Activated CD8-positive, alpha-beta memory T cell treated with anti-CD3 and anti-CD28 coated beads for 1 hour (primary cell): ENCODE measurements at places on chromosomes 12 and 14.
A peak's percentile ranks its signal among the peaks of the same experiment; 100 is the strongest.

DNA sequence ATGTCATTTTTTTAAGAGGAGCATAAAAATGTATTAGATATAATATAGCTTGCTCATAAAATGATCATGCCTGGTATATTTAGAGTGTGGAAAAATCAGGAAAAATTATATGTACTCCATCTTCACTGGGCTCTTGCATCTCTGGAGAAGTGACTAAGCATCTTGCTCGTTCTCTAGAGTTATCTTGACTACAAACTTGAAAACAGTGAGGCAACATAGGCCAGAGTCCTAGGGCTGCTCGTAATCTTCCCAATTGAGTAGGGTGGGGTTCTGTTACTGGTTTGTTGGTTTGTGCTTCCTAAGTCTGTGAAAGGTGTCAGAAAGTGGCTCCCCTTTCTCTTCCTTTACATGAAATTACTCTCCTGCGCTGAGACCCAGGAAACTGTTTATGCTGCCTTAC, 46.2 kb downstream of the AACS start:
- DNase-seq, result no peak

DNA sequence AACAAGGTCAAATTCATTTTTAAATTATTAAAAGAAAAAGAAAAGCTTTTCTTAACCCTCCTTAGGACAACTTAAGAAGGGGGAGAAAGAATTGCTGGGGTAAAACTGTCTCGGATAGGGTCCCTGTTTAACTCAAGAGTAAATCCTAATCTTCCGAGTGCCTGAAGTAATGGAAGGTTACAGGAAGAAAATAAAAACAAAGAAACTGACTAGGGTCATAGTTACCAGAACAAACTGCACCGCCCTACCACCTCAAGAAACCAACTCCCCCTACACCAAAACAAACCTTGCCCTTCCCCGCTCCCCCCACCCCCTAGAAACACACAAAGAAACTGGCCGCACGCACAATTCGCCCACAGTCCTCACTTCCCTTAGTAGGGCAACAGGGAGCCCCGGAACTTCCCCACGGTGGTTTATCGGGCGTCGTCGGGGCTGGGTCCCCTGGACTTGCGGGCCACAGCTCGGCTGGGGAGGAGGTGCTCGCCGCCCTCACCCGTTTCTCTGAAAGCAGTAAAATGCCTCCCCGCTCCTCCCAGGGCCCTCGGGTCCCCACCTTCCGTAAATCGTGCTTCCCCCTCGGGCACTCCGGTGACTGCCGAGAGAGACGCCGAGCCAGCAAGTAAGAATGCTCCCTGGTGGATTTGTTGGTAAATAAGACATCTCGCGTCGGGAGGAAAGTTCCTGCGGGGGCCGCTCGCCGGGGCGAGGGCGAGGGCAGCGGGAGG, 2.4 kb downstream of the SINHCAF start:
- DNase-seq, result peak; percentile 12

DNA sequence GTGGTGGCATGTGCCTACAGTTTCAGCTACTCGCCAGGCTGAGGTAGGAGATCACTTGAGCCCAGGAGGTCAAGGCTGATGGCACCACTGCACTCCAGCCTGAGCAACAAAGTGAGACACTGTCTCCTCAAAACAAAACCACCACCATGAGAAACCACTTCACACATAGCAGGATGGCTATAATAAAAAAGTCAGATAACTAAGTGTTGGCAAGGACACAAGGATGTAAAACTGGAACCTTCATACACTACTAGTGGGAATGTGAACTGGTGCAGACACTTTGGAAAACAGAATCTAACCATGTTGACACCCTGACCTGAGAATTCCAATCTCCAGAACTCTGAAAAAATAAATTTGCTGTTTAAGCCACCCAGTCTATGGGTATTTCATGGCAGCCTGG, 67.7 kb downstream of the ACADS start:
- no peak for DNase-seq

DNA sequence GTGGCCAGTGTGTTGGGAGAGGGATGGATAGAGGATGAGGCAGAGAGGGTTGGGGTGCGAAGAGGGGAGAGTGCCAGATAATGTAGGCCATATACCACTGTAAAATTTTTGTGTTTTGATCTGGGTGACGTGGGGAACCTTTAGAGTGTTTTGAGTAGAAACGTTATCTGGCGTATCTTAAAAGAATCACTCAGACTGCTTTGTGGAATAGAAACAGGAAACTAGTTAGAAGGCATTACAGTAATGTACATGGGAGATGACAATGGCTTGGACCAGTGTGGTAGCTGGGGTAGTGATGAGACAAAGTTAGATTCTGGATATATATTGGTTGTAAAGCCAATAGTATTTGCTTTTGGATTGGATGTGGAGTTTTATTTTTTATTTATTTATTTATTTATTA, 20.6 kb downstream of the ATF1 start:
- no peak for DNase-seq

- DNase-seq, result no peak
These were observed 152.4 kb upstream of the RTL1 start for GRCh38 chr14:101055776-101056374.

DNA sequence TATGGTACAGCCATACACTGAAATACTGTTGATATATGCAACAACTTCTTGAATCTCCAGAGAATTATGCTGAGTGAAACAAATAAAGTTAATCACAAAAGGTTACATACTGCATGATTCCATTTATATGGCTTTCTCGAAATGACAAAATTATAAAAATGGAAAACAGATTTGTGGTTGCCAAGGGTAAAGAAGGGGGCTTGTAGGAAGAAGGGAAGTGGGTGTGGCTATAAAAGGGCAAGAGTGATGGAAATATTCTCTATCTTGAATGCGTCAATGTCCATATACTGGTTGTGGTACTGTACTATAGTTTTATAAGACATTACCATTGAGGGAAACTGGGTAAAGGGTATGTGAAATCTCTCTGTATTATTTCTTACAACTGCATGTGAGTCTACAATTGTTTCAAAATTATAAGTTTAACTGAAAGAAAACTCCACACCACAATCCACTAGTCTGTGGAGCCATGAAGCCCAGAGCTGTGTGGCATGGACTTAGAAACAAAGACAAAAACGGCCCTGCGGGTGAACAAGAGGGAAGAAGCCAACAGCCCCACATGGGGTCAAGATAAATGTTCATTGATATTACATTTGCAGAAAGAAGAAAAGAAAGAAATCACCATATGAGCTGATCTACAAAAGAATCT, 18.3 kb upstream of the TSPAN11 start:
- no peak for DNase-seq

GRCh38 chr12:19021240-19021639, 108.3 kb upstream of the PLEKHA5 start:
- no peak for DNase-seq

- DNase-seq, result no peak
These were observed 173.7 kb downstream of the SLC25A21 start for GRCh38 chr14:36998686-36999085.

GRCh38 chr12:25939606-25940005, 18.9 kb upstream of the RASSF8 start:
- no peak for DNase-seq

DNA sequence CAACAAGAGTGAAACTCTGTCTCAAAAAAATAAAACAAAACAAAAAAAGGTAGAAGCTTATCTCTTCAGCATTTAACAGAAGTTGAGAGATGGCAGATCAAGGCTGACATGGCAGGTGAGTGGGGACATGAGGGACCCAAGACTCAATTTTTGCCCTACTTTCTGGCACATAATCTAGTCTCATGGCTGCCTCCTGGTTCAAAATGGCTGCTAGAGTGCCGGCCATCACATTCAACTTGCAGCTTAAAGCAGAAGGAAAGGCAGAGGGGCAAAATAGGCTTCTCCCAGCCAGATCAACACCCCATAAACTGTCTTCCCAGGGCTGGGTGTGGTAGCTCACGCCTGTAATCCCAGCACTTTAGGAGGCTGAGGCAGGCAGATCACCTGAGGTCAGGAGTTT, 784.9 kb downstream of the MED13L start:
- DNase-seq, result no peak

DNA sequence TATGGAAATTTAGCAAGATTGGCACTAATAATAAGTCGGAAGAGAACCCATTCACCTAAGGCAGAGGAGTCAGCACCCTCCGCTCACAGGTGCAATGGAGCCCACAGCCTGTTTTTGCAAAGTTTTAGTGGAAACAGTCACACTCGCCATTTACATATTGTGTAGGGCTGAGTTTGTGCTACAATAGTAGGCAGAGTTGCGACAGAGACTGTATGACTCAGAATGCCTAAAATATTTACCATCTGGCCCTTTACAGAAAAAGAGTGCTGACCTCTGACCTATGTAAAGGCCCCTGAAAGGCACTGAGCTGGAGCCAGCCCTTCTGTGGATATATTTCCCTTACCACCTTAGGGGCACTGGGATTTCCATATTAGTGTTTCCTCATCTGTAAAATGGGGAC, 79.0 kb downstream of the PRIMA1 start:
- DNase-seq, result no peak

- DNase-seq, result no peak
These were observed 81.8 kb upstream of the PPP1R12A start for GRCh38 chr12:80016684-80017083.

- no peak for DNase-seq
These were observed 140.2 kb downstream of the STXBP6 start for GRCh38 chr14:24909523-24910302.

DNA sequence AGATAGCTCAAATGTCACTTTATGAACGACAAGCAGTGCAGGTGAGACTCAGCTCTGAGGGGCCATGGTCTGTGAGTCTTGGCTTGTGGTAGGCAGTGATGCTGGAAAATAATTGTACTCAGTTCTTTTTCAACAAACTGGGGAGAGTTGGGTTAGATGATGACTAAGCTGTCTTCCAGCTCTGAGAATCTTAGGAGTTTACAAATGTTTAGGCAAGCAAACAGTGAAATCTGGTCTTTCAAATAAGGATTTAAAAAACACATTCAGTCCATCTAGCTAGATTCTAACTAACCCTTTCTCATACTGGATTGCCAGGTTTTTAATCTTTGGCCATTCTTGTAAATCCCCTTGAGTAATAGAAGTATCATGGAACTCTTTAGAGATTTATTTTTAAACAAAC, 3.4 kb downstream of the PHC1 start:
- DNase-seq, result no peak

- DNase-seq, result no peak
These were observed 10.2 kb downstream of the PZP start for GRCh38 chr12:9198012-9198411.

GRCh38 chr14:33962016-33962415, 11.1 kb upstream of the EGLN3 start:
- DNase-seq, result no peak

- no peak for DNase-seq
These were observed 10.5 kb downstream of the BTBD6 start for GRCh38 chr14:105258846-105259245.

GRCh38 chr14:79702197-79702596, 509.1 kb downstream of the DIO2 start:
- no peak for DNase-seq

GRCh38 chr12:112557951-112558630, 139.3 kb downstream of the PTPN11 start:
- DNase-seq, result no peak

GRCh38 chr12:1882850-1883470, 35.5 kb downstream of the CACNA2D4 start:
- DNase-seq, result no peak

DNA sequence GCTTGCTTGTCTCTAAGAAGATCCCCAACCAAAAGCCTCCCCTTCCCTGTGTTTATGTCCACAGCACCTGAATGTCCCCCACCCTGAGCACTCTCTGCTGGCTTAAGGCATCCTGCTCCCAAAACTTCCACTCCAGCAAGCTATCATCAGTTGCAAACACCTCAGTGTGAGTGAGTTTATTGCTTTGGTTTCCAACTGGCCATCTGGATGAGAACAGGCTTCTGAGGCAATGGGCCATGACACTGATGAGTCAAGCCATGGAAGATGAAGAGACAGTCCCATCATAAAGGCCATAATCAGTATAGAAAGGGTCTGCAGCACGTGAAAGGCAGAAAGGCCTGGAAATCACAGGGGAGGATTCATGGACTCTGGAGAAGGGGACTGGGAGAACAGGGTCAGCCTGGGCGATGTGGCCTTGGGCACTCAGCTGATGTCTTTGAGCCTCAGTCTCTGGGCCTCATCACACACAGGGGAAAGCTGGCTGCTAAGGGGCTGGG, 12.8 kb downstream of the CMKLR1 start:
- no peak for DNase-seq

- DNase-seq, result no peak
These were observed 6.9 kb downstream of the RARG start for GRCh38 chr12:53224897-53225634.

DNA sequence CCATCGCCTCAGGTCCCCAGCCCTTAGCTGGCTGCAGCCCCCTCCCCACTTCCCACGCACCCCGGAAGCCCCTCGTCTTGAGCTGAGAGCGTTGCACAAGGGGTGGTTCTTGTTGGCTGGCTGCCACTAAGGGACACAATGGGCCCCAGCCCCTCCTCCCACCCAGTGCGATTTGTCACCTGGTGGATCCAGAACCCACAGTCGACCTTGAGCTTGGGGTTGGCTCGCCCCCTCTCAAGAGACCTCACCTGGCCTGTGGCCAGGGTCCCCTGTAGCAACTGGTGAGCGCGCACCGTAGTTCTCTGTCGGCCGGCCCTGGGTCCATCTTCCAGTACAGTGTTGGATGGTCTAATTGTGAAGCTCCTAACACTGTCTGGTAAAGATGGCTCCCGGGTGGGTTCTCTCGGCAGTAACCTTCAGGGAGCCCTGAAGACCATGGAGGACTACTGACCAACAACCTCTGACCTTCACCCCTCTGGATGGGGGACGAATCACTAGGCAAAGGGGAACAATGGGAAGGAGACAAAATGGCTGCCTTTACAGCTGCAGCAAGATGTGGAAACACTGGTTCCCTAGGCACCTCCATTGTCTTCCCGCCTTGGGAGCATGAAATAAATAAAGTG, 6.6 kb downstream of the PHB2 start:
- no peak for DNase-seq

DNA sequence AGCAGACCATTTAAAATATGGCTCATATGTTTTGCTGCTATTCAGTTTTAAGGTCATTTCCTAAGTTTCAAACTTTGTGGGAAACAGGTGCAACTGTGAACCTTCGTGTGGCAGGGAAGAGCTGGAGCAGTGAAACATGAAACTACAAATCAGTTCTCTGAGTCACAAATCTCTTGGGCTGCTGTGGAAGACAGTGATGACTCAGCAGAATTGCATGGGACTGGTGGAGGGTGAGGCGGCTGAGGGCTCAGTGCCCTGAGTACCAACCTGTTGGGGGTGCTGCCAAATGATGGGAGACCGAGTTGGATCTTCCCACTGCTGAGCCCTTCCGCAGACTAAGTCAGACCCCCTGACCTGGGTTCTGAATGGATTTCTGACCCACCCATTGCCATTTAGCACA, 8.4 kb upstream of the CALM1 start:
- no peak for DNase-seq

DNA sequence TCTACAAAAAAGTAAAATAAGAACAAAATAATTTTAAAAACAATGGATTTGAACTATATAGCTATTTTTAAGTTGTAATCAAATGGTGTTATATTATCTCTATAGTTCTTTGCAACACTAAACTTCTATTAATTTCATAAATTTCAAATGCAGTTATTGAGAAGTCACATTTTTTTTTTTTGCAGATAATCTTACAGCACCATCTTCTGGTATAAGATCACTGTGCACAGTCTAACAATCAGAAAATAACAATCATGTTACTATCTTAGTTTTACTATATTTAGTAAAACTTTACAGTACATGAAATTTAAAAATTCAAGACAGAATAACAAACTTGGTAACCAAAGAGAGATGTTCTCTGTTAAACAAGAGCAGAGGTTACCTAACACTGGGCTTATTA, 40.6 kb downstream of the GXYLT1 start:
- DNase-seq, result no peak
